ENCODE measurements at places on chromosomes 3 and 15.
A peak's percentile ranks its signal among the peaks of the same experiment; 100 is the strongest.

DNA sequence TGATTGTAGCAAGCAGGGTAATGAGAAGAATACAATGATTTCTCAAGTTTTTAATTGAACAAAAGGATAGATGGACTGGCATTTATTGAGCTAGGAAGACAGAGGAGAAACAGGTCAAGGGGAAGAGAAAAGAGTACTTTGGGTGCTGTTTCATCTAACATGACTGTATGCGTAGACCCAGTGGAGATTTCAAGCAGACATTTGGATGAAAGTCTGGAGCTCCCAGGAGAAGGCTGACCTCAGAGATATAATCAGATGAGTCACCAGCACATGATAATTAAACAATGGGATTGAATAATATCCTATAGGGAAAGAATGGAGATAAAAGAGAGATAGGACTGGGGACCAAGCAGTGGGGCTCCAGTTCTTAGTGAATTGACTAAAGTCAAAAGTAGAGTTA is 194.9 kb downstream of the ARRDC4 start:
- no peak for DNase-seq

DNA sequence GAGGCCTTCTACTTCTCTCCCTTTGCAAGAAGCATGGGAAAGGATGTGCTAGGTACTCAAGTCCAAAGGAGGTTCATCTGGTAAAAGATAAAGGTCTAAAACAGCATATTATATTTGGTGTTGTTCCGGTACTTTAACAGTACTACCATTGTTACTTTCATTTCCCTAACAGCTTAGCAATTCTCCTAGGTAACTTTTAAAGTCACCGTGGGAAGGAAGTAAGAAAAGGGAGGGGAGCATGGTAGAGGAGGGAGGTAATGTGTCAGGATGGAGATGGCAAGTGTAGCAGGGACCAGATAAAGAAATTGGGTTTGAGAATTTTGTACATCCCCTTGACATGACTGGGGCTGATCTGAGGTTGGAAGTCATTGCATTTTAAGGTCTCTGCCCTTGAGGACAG is 89.4 kb upstream of the SKOR1 start:
- no peak for DNase-seq

- no peak for DNase-seq
Measured at GRCh38 chr3:5144316-5144994, 22.4 kb downstream of the ARL8B start.

- DNase-seq, result no peak
Measured at GRCh38 chr15:81189583-81190283, 6.9 kb upstream of the IL16 start.

DNA sequence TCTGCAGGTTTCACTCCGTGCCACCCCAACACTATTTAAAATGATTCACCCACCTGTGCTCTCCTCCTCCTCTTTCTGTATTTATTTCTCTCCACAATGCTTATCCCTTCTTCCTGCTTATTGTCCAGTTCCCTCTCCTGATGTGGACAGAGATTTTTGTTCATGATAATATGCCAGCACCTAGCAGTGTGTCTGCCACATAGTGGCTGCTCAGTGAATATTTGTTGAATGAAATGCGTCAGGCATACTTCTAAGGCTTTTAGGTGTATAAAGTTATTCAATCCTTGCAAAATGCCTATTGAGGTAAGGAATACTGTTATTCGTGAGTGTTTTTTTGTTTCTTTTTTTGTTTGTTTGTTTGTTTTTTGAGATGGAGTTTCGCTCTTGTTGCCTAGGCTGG is 67.5 kb upstream of the MME start:
- DNase-seq, result no peak

- DNase-seq, result no peak
Measured at GRCh38 chr3:70646635-70647034, 334.2 kb upstream of the MDFIC2 start.

DNA sequence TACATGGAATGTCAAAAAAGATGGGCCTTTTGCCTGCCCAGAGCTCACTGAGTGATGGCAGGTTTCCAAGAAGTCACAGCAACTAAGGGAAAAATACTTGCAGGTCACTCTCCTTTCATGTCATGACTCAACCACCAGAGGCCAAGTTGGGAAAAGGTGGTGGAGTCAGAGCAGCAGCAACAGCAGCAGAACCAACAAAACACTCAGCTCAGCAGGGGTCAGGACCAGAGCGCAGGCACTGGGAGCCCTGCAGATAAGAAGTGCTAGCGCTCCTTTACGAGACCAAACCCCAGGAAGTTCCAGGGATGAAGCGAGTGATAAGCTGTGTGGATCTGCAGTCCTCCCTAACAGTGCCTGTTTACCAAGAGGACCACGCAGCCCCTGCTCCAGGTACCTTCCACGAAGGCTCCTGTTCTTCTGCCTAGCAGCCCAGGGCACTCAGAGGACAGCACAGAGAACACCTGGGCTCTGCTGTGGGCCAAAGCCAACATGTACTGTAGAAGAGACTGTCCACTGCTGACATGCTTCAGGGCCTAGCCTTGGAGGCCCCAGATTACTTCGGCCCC is 26.0 kb downstream of the POC1A start:
- DNase-seq, result no peak

- DNase-seq, result no peak
Measured at GRCh38 chr3:67472674-67473201, 181.7 kb downstream of the SUCLG2 start.

- no peak for DNase-seq
Measured at GRCh38 chr3:45060165-45060892, 34.2 kb downstream of the CLEC3B start.

- DNase-seq, result peak; percentile 8
Measured at GRCh38 chr3:98730338-98730737, 32.8 kb upstream of the ST3GAL6 start.

- DNase-seq, result no peak
Measured at GRCh38 chr3:116093374-116093773, 351.9 kb downstream of the LSAMP start.

DNA sequence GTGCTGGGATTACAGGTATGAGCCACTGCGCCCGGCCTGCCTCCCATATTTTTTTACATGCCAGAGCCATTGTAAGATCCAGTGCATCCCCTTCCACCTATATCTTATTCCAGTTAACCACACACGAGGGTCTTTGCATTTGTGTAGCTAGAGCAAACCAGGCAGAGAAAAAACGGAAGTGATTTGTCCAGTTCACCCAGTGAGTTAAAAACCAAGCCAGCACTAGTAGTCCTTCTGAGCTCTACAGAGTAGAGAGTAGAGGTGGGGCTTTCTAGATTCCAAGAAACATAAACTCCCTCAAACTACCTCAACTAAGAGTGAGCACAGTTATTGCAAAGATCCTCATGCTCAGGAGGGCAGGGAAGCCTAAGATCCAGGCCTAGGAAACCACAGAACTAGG is 34.7 kb downstream of the TMEM158 start:
- DNase-seq, result no peak

DNA sequence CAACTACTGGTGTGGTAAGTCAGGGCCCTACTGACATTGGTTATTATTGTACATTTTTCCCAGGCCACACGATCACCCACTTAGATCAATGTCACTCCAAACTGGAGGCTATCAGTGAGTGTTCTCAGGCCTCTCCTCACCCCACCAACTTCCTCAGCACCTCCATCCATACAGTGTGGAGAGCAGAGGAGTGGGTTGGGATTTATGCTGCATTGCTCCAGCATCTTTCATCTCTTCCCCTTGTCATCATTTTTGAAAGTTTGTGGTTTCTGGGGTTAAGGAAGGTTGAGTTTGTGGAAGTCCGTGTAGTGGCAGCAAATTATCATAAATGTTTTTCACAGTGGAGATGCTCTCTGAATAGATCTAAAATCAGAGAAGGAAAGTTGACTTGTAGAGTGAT is 60.2 kb downstream of the TLNRD1 start:
- DNase-seq, result no peak

DNA sequence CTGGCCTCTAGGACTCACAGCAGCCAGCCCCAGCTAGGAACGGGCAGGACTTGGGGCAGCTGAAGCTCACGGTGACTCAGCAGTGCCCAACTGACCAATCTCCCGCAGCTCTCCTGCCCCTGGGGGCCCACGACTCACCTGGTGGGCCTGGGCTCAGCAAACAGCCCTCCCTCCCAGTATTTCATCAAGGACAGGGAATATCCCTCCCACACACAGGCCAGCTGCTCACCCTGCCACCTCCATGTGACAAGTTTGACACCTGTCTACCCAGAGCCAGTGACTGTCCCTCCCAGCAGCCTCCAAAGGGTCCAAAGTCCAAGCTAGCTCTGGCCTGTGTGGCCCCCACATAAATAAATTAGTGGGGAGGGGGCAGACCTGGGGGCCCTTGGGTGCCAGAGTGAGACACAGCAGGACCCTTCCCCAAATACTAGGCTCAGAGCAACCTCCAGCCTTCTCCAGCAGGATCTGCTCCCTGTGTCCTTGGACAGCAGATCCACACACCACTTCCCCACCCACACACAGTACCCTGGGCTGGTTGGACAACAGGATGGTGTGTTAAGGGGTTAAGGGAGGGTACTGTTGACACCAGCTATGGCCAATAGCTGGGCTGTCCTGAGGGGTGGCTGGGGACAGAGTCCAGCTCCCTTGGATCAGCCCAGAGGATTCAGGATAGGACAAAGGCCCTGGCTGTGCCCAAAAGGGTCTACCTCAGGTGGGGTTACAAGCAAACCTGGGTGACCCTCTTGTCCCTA is 4.3 kb downstream of the GNAT1 start:
- DNase-seq, result no peak

GRCh38 chr15:69939513-69940440 is 157.9 kb downstream of the TLE3 start:
- no peak for DNase-seq

- no peak for DNase-seq
Measured at GRCh38 chr3:22419261-22419660, 668.3 kb upstream of the ZNF385D start.

GRCh38 chr3:37562876-37563275 is 298.8 kb upstream of the CTDSPL start:
- no peak for DNase-seq

- no peak for DNase-seq
Measured at GRCh38 chr15:88480981-88481380, 13.5 kb downstream of the MRPS11 start.

- no peak for DNase-seq
Measured at GRCh38 chr3:119893769-119894168, 111.9 kb downstream of the NR1I2 start.

GRCh38 chr3:157113832-157114505 is 46.0 kb downstream of the CCNL1 start:
- DNase-seq, result no peak

DNA sequence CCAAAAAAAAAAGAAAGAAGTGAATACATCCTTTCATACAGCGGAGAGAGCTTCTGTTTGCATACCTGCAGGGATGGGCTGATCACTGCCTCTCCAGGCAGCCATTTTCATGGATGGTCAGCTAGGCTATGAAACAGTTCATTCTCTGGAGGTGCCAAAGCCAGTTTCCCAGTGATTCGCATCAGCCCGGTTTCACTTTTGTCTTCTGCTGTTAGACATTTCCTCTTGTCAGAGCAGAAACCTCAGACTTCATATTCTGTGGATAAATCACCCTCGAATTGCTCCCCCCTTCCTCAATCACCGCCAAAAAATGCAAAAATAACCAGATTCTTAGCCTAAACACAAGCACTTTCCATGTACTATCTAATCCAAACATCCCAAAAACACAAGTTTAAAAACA is 225.6 kb downstream of the ADAMTS9 start:
- DNase-seq, result no peak

DNA sequence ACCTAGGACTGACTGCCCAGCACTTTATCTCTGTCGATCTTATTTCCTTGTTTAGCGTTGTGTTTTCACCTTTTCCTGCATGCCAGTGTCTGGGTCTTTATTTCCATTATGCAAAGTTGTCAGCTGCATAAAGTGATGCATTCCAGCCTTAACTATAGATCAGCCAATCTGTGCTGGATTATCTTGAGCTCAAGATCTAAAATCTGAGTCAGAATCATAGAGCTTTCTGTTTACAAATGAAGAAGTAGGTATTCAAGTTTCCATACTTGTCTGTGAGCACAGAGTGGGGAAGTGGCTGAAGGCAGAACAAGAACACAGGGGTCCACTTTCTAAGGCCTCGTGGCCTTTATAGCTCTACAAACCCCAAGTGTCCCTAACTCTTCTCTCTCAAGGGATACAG is 82.4 kb upstream of the PLCL2 start:
- DNase-seq, result no peak

GRCh38 chr3:56096999-56097398 is 371.3 kb downstream of the ERC2 start:
- DNase-seq, result no peak

DNA sequence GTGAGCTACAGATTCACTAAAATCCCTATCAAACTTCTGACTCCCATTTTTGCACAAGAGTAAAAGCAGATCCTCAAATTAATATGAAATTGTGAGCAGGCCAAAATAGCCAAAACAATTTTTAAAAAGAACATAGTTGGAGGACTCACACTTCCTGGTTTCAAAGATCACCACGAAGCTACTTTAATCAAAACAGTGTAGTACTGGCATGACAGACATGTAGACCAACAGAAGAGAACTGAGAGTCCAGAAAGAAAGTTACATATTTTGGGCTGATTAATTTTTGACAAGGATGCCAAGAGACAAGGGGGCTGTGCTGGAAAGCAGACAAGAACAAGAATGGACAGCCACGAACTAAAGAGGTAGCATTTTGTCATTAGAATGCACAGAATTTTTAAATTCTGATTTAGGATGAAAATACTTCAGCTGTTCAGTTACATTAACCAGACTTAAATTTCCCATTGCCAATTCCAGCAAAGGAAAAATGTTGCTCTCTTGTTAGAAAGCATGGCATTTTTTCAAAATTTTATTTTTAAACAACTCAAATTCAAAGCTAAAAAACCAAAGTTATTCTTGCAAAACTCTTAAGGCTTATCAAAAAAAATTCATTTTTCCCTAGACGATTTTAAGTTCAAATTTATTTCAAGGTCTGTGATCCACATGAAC is 14.0 kb downstream of the RYK start:
- DNase-seq, result no peak

DNA sequence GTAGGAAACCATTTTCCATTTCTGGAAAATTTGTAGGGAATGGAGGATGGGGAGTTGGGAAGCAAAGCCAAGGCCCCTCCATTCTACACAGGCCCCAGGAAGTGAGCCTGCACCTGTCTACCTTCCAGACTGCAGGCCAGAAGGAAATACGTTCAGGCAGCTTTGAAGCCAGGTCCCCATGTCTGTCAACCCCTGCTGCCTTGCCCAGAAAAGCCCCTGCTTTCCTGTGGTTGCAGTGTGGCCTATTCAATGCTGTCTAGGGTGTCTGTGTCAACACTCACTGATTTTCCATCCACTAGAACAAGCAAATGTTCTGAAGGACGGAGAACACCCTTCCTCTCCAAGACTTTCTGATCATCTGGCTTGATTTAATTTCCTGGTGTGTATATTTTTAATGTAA is 281.9 kb downstream of the TLE3 start:
- no peak for DNase-seq

DNA sequence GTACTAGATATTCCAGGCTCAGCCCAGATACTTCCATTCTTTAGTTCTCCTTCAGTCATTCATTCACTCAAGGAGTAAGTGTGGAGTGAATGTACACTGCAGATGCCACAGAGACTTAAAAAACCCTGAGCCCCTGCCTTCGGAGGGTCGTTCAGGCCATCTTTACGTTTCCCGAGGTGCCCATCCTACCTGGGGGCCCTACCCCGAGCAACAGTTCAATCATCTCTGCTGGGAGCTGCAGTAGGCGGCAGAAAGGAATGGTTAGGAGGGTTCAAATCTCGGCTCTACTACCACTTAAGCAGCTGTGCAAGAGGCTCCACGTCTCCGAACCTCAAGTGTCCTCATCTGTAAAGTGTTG is 613 bp downstream of the SEC13 start:
- no peak for DNase-seq
